ENCODE measurements at places on chromosomes 2 and 18.

- no peak for DNase-seq
These were observed 52.7 kb downstream of the PID1 start for GRCh38 chr2:229218329-229218921.

GRCh38 chr2:20198796-20199632 is 25.9 kb downstream of the SDC1 start:
- DNase-seq: no peak

DNA sequence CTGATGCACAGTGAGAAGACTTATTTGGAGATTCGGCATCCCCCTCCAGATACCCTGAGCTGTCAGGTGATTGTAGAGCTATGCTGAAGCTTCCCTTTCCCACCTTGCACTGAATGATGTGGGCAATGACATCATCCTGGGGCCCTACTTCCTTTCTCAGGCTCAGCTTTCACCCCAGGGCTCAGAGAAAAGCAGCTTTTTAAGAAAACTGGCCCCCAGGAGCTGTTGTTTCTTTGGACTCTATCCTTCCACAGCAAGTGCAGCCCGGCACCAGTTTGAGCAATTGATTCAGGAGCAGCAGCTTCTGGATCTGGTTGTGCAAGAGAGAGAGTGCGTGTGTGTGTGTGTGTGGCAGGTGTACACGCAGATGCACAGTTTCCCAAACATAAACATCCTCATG is 251.3 kb downstream of the ANAPC1 start:
- no peak for DNase-seq

GRCh38 chr18:2794159-2794558 is 52.6 kb upstream of the EMILIN2 start:
- DNase-seq: no peak

DNA sequence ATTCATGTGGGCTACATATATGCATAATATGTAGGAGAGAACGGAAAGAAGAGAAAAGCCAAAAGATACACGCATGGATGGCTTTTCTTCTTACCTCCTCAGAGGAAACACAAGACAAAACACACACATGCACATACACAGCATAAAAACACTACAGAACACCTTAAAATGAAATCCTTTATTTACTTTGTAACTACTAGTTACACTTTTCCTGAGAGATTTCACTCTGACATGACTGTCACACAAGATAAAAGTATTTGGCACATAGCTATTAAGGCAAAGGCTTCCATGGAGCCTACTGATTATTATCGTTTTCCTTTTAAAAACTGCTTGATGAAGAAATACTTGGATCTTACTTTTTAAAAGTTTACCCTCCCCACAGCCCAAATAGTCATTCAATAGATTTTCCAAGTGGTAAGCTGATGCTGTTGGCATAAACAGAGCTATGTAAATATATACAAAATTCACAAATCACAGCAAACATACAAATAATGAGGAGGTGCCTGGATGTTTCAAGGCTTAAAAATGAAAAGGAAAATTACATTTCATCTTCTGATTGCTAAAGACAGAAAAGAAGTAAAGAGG is 8.6 kb downstream of the ZEB2 start:
- DNase-seq: no peak

DNA sequence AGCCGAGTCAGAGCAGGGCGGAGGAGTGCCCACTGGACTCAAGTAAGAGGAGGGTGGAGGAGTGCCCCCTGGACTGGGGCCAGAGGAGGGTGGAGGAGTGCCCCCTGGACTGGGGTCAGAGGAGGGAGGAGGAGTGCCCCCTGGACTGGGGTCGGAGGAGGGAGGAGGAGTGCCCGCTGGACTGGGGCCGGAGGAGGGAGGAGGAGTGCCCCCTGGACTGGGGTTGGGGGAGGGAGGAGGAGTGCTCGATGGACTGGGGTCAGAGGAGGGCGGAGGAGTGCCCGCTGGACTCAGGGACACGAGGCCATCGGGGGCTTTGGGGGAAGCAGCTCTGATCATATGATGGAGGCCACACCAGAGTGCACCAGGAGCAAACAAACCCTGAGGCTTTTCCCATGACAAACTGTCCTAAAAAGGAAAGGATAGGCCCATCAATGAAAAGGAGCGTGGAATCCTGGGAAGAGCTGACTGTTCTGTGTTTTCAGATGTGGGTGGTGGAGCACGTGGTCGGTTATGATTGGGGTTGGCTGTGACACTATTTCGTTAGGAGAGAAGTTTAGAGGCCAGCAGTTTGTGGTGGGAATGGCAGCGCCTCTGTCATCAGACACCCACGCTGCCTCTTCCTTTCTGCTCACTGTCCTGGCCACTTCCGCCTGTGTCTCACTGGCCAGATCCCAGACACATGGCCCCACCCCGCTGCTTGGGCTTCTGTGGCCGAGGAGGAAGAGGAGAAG is 24.5 kb upstream of the HPCAL1 start:
- DNase-seq: no peak

DNA sequence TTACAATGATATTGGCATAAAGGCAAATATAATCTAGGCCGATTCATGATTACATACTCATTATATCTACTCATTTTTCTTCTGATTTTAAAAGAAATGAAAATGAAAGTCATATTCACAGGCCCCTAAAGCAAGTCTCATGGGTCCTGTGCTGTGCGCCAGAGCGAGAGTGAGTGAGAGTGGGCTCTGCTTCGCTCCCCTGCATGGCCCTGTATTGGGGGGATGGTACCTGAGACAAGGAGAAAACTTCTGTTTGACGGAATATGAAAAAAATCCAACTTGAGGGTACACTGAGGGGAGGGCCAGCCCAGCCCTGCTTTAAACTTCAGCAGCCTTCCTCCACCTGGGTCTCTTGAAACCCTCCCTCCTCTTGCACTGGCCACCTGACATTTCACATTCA is 81.4 kb upstream of the RGPD5 start:
- no peak for DNase-seq

Measured in T1000 (cell line).